Stimulated activated naive CD4-positive, alpha-beta T cell (primary cell): ENCODE measurements at places on chromosomes 11 and 22.

GRCh38 chr22:49660321-49660720, 167.4 kb downstream of the BRD1 start:
- DNase-seq: no peak

DNA sequence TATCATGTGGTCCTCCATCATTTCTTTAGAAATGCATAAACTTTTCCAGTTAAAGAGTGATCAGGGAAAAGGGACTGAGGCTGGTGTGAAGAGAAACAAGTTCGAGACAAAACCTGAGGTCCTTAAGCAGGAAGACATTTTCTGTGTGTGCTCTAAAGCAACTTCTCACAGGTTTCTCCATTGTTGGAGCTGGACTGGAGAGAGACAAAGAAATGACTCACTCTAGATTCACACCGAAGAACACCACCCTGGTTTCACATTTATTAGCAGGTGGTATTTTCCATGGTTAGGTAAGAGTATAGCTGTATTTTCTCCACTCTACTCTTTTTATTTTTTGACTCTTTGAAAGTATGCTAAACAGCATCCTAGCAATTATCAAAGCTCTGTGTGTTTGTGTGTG, 736.4 kb downstream of the KCNA4 start:
- DNase-seq: no peak

DNA sequence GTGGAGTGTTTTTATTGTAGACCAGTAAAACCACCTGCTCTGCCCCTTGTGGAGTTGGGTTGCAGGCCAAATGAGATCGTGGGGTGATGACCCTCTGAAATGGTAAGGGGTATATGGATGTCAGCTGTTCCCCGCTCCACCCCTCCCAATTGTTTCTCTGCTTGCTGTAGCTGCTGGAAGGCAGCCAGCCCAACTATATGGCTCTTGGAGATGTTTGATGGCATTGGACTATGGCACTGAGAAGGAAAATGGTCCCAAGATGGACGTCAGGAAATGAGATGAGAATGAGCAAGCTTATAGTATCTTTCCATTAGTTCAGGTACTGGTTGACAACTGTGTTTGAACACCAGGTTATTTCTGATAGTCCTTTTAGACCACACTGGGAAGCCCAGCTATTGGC, 94.8 kb upstream of the SORL1-AS1 start:
- DNase-seq: no peak

GRCh38 chr11:15663777-15664218, 549.1 kb downstream of the INSC start:
- no peak for DNase-seq

GRCh38 chr11:111565114-111565720, 24.7 kb downstream of the LAYN start:
- DNase-seq: peak; percentile 72

DNA sequence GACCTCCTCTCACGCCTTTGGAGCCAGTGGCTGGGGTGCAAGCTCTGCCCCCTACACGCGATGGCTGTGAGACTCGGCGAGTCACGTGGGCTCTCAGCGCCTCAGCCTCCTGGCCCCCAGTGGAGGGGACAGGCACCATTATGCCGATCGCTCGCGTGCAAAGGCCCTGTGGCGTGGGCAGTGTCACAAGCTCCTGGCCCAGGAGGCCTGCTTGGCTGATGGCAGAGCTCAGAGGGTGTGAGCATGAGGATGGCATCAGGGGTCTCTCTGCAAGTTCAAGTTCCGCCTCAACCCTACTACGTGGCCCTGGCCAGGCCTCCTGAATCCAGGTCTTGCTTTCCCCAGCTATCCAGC, 90.8 kb upstream of the KCNQ1OT1 start:
- DNase-seq: no peak

DNA sequence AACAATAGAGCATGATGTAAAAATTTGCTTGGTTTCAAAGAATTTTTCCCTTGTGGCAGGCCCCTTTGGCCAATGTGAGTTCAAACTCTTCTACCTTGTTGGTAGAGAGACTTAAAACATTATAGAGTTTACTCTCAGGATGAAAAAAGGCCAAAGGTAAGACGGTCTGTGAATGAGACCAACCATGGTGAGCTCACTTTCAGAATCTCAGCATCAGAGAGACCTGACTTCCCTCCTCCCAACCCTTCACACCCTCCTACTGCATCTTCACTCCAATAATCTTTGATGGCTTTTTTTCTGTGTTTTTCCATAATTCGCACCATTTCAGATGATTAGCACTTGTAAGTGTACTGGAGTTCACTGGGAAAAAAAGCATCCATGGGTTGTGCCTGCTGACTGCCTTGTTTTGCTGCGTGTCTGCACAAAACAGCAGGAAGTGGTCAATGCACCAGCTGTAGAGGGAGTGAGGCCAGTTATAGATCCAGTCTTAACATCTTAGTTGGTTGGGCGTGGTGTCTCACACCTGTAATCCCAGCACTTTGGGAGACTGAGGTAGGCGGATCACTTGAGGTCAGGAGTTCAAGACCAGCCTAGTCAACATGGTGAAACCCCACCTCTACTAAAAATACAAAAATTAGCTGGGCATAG, 64.1 kb downstream of the SLC1A2 start:
- DNase-seq: no peak

GRCh38 chr11:76740772-76741171, 42.4 kb upstream of the TSKU start:
- DNase-seq: no peak

DNA sequence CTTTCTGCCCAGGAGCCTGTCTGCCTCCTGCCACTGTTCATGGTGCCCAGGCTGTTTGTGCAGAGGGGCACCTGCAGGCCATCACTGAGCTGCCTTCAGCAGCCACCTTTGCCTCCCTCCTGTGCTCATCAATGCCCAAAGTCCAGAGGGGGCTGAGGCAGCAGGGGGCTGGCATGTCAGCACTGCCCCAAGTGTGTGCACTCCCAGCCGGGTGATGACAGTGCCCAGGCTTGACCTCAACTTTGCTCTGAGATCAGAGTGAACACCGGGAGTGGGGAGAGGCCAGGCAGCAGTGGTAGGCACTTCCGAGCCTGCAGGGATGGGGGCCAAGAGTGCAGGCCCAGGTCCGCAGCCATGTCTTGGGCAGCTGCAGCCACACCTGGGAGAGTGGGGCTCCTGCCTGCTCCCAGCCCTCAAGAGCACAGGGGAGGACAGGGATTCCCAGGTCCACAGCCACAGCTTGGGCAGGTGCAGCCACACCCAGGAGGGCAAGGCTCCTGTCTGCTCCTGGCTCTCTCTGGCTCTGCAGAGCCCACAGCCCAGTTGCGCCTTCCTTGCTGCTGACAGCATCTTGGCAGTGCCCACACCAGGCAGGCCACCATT, 15.2 kb downstream of the SAA4 start:
- DNase-seq: no peak

GRCh38 chr11:105315287-105315686, 175.7 kb upstream of the CARD18 start:
- DNase-seq: no peak

DNA sequence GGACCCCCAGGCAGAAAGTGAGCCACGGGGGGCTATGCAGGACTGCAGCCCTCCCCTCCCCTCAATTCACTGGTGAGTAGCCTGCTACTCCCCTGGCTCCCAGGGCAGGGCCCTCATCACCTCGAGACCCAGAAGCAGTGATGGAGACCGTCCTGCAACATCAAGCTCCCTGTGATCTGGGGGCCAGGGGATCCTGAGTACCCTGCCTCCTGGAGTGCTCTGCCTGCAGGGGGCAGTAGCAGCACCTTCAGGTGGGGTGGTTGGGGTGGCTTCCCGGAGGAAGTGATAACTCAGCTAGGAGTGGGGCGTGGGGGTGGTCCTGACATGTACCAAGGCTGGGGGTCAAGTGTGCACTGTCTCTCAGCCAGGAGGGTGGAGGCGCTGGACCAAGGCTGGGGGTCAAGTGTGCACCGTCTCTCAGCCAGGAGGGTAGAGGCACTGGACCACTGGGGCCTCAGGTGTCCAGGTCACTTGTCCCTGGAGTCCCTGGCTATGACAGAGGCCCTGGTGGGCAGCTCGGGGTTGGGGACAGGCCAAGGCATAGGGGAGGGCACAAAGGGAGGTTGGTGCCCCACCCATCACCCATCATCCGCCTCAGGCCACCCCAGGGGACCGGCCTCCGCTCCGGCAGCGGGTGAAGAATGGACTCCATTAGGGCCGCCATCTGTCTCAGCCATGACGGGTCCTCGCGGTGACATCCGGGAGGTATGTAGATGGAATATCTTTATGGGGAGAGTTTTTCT, 9.4 kb downstream of the RTN4R start:
- no peak for DNase-seq

GRCh38 chr11:123484448-123484847, 54.4 kb downstream of the GRAMD1B start:
- no peak for DNase-seq

DNA sequence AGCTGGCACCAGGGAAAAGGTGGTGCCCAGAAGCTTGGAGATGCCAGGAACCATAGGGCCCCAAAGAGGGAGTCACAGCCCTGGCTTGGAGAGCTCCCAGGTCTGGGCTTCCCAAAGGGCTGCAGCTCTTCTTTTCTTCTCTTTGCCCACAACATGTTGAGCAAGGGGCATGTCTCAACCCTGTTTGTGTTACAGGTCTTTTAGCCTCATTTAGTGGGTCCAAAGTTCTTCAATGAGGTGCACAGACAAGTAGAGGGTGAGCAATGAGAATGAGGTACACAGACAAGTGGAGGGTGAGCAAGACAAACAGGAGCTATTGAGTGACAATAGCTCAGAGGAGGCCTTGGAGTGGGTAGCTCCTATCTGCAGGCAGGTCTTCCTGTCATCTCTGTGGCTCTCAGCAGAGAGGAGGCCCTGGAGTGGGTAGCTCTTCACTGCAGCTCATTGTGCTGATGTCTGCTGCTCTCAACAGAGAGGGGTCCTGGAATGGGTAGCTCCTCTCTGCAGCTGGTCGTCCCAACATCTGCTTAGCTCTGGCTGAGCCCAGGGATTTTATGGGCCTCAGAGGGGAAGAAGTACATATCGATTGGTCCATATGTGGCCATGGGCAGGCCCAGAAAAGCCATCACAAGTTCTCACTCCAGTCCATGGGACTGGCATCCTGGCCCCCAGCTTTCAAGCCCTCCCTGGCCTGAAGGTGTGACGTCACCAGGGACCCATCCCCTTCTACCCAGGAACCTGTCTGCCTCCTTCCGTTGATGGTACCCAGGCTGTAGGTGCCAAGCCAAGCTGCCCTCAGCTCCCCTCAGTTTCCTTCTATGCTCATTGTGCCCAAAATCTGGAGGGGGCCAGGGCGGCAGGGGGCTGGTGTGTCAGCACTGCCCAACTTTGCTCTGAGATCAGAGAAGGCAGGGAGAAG, 34.9 kb downstream of the WBP2NL start:
- DNase-seq: no peak

DNA sequence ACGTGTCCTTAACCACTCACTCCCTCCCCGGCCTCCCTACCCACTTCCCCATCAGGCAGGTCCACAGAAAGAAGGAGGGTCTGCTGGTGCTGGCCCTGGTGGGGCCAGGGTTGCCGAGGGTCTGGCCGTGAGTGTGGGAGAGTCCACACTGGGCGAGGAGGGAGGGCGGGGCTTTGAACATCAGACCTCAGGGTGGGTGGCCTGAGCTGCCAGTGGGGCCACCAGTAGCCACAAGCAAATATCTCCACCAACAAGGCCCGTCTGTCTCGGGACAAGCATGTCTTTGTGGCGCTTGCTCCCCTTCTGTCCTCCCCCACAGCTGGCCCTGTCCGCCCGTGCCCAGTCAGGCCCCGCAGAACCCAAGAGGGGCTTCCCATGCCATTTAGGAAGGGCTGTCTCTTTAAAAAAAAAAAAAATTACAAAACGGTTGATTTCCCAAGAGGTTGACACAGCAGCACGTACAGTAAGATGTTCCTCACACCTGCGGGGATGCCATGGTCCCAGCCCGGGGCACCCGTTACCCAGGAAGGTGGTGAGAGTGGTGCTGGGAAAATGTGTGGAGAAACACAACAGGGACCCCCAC, 17.7 kb upstream of the TALDO1 start:
- no peak for DNase-seq

DNA sequence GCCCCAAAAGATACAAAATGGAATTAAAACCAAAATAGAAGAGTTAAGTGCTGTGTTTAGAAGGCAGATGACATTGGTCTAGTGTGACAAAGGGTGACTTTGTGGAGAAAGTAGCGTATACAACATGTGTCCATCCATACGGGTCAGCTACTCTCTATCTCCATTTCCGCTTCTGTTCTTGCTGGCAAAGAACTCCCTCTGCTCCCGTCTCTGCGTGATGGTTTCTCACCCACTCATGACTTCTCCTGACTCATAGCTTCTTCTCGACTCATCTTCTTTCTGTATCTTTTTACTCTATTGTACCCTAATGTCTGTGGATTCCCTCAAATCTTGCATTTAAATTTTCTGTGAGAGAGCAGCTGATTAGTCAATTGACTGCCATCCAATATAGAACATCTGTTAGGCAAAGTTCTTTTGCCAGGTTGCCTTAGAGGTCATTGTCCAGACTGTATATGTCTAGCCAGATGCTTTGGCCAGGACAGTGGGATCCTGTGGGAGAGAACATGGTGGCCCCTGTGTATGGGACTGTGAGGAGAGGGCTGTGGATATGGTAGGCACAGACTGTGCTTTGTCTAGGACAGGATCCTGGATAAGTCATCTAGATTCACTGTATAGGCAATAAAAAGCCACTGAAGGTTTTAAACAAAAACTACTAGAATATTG, 28.4 kb downstream of the MMP13 start:
- no peak for DNase-seq

DNA sequence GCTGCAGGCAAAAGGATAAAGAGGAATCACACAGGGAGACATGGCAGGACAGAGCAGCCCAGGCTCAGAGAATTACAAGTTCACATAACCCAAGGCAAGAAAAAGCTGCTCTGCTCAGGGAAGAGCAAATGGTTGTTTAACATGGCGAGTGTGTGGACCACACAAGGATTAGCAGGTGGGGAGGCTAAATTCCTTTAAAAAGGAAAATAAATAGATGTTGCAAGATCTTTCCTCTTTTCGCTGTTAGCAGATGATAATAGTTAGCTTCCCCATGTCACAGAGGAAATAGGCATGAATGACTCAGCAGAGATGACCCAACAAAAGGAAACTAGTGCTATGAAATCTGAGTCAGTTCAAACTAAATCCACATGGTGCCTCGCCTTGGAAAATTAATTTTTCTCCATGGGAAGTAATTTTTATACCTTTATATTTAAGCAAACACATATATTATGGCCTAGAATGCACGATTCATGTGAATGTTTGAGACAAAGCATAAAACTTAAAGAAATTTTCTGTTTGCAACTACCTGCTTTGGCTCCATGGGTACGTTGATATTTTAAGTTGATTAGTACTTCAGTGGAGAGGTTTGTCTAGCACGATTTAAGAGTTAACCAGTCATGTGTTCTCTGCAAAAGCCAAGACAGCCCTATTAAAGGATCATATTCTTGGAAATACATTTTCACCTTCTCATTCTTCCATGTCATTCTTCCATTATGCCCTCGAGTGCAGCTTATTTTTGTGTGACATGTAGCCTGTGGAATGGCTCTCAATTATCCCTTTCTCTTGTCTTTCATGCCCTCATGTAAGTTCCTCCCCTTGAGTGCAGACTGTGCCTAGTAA, 38.5 kb upstream of the FJX1 start:
- DNase-seq: no peak

DNA sequence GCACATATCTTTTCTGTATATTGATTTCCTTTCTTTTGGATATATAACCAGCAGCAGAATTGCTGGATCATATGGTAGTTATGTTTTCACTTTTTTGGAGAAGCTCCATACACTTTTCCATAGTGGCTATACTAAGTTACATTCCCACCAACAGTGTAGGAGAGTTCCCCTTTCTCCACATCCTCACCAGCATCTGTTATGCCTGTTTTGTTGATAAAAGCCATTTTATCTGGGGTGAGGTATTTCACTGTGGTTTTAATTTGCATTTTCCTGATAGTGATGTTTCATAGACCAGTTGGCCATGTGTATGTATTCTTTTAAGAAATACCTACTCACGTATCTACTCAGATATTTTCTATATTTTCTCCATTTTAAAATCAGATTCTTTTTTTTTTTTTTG, 419.3 kb upstream of the FAT3 start:
- DNase-seq: no peak

GRCh38 chr11:9302448-9302847, 11.9 kb downstream of the TMEM41B start:
- no peak for DNase-seq
